ENCODE measurements at places on chromosomes 1 and 21.

GRCh38 chr1:94033849-94034248 lies 87.1 kb downstream of the ABCA4 start:
- no peak for DNase-seq

DNA sequence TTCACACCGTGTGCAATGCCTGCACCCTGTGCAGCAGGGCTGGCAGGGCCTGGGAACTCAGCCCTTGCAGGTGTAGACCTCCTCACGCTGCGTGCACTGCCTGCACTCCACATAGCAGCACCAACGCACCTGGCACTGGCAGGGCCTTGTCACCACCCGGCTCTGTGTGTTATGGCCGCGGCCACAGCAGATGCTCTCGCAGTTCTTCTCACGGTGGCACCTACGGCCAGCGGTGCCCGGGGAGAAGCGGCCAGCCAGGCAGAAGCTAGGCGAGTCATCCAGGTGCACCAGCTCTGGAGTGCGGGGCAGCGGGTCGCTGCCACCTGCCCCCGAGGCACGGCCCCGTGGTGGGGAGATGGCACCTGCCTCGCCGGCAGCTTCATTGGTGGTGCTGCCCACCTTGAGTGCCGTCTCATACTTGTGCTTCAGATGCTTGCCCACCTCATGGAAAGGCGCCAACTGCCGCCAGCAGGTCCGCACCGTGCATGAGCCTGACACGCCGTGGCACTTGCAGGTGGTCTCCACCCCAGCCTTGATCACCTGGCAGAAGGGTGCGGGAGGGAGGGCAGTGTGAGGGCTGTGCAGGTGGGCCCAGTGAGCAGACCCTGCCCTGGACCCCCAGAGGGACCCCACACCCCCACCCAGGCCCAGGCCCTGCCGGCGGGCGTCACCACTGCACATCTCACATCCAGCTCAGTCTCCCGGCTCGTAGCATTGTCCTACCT lies 26.1 kb downstream of the WNT9A start:
- DNase-seq, result no peak

DNA sequence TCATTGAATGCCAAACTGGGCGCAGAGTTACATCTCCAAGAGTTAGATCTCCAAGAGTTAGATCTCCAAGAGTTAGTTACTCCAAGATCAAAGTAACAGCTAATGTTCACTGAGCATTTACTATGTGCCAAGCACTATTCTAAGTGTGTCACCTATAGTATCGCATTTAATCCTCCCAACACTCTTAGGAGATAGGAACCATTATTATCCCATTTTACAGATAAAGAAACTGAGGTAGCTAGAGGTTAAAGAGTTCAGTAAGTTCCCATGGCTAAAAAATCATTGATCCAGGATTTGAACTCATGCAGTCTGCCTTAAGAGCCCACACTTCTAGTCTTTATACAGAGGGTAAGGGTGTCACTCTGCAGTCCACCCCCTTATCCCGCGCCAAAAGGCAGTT lies 1.5 kb upstream of the NAV1 start:
- no peak for DNase-seq

DNA sequence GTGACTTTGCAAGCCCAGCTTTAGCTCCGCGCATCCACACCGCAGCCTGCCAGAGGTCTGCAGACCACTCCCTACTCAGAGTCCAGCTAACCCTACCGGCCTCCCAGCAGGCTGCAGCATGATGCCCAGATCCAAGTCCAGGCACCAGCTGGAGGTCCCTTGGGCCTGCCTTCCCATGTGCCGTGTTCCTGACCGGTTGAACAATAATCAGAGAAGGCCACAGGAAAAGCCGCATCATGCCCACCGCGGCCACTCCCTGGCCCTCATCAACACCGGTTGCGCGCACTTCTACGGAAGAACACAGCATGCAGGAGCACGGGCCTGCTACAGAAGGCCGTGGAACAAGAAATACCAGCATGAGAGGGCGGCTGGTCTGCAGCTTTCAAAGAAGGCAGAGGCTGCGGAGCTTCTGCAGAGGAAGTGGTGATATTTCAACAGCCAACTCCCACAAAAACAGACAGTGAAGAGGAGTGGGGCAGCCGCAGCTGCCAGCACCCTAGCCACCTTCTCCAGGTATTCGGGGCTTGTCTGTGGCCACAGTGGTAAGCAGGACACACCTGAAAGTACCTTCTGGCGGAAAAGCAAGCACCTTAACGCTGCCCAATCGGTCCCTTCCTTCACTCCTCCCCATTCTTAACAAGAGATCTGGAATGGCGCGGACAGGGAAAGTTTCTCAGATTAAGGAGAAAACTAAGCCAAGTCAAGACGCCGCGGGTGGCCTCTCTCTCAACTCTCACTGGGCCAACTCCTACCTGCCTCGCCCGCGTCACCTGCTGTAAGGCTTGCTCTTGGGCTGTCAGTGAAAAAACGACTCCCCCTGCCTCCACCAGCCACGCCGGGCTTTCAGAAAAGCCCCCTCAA lies 1.5 kb downstream of the PGBD5 start:
- DNase-seq, result no peak

GRCh38 chr1:30760596-30761324 lies 3.2 kb upstream of the LAPTM5 start:
- DNase-seq, result no peak

DNA sequence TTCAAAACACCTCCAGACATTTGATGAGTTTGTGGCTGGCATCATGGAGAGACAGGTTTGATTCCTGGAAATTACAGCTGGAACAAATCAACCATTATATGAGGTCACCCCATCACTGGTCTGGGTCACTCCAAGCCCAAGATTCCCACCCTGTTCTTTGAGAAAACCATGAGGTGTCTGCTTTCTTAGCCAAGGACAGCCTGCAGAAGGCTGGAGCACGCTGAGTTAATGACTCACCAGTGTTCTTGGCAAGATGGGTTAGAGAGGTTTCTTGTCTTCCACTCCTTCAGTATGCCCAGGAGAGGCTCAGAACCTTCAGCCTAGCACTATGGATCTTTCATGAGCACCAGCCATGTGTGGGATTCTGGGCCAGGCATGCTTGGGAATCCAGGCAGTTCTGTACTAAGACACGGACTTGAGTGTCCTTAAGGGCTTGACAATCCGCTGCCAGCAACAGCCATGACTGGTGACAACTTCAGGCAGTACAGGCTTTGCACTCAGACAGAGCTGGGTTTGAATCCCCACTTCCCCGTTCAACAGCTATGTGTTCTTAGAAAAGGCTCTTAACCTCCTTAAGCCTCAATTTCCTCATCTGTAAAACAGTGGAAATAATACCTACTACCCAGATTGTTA lies 43.9 kb downstream of the GRHL3 start:
- DNase-seq, result no peak

GRCh38 chr1:114335273-114335672 lies 175.7 kb downstream of the TRIM33 start:
- DNase-seq, result no peak

GRCh38 chr1:214154596-214155292 lies 126.2 kb upstream of the SMYD2 start:
- no peak for DNase-seq

DNA sequence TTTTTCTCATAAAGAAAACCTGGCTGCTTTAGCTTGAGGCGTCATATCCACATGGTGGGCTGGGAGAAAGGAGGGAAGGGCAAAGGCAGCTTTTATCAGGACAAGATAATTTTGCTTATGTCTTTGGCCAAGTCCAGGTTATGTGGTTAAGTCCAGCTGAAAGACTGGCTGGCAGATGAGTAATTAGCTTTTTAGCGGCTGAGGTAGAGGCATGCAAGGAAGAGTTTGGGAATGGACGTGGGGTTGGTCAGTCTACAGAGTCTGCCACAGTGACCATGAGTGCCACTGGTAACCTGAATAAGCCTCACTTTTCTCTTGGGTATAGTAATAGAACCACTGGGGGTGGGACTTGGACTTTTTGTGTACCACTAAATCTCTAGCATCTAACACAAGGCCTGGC lies 39.8 kb downstream of the NEK7 start:
- DNase-seq, result no peak

DNA sequence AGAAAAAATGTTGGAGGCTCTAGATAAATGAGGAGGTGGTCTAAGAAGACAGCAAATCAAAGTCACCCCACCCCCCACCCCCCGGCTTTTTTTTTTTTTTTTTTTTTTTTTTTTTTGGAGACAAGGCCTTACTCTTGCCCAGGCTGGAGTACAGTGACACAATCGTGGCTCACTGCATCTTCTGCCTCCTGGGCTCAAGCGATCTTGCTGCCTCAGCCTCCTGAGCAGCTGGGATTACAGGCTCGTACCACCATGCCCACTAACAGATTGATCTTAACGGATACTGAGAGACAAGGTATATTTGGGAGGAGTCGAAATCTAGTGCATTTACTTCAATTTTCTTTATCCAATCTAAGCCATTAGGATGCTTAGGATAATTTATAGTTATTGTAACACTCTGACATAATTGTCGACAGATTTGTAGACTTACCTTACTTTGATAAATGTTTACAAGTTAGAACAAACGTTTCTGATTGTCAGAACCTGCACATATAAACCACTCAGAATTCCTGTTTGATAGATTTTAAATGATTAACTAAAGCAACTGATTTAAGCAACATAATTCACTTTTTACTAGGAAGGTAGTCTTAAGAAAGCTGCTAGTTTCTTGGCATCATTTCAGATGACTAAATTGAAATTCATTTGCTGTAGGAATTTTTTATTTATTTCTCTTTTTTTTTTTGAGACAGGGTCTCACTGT lies 33.7 kb upstream of the NBL1 start:
- DNase-seq, result no peak

DNA sequence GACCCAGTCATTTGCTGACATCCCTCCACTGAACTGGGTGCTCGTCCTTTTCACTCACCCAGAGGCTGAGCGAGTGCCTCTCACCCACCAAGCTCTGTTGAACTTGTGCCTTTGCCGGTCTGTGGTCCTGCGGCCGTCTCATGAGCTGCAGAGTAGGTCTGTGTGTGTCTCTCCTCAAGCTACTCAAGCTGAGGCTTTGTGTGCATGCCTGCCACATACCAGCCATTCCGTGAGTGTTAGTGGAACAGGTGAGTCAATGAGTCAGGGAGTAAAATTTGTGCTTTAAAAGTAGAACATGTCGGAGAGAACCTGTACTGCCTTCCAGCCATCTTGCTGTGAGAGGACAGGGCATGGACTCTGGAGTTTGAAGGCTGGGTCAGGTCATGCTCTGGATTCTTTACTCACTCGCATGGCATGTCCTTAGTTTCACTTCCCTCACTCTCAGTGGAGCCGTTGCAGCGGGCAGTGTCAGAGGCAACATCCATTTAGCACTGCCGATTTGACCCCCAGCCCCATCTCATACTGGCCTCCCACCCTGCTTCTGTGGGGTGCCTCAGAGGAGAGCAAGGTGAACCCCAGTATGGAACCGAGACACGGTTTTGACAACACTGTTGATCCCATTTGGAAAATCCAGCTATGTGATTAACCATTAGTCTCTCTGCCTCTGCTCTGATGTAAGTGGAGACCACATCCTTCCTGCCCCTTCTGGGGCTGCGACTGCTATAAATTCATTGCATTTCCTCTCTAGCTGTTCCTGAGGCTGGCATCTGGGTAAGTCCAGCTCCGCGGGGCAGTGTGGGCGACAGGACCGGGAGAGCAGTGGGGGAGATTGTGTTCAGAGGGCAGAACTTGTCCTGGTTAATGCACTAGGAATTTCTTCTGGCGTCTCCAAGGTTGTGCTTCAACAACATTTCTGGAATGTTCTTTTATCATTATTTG lies at the start of gene NLRP3:
Gene NLRP3, plus strand, starts transcription at position 751 of the 939 bp plus-strand sequence. CDS start 2,628 bp downstream, outside the sequence.
- no peak for DNase-seq

DNA sequence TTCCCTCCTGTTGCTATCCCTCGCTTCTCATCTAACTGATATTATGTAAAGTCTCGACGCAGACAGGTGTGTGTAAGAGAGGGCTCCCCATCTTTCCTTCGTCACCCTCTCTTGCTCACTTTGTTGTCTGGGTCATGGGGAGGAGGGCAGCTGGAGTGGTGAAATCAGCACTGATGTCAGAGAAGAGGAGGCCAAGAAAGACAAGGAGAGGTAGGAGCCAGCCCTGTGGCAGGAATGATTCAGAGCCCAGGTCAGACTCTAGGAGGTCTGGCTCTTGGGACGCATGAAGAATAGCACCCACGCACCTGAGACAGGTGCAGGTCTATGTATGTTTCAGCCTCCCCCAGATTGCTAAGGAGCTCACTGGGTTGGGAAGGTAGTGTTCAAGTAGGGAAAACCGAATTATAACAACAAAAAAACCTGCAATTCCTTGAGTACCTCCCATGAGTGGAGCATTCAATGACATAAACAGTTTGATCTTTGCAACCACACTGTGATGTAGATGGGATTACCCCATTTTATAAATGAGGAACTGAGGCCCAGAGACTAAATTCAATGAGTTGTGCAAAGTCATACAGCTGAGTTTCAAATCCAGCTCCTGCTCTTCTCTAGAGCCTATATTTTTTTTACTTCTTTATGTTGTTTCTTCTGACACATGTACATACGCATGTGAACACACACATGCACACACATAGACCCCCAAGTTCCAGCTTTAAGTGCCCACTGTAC lies 10.4 kb downstream of the NUAK2 start:
- no peak for DNase-seq

DNA sequence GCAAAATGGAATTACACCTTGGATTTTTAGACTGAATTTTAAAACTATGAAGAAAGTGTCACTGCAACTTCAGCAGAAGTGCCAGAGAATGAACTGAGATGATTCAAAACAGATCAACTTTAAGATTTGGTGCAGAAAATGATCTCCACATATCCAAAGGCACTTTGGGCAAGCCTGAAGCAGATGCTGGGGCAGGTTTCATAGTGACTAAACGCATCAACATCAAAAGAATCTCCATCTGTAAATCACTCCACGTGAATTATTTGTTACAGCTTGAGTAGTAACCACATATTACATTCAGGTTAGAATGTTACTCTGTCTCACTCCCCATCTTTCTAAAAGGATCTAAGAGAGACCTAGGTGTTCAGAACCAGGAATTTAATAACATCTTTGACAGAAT lies 329.0 kb upstream of the ESRRG start:
- no peak for DNase-seq

DNA sequence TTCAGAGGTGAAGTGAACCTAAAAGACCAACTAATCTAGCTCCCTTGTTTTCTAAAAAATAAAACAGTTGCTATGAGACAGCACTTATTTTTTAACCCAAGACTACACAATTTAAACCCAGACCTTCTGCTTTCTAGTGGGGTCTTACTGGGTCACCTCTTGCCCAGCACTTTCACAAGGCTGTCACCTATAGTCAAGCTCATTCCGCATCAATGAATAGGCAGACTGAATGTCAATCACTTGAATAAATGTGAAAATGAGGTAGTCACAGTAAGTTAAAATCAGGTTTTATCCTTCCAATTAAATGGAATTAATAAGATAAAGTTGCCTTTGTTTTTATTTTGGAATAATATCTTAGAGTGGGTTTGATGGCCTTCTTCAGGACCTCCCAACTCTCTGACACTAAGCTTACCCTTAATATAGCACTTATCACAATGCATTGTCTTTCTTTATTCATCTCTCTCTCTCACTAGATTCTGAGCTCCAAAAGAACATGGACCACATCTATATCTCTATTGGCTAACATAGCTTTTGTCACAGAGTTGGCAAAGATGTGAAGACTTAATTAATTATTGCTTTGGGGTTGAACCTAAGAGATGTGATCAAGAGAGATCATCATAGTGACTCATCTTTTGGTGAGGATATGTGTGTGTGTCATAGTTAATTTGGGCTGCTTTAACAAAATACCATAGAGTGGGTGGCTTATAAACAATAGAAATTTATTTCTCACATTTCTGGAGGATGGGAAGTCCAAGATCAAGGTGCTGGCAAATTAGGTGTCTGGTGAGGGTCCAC lies 248.7 kb upstream of the DAB1 start:
- DNase-seq, result no peak

- no peak for DNase-seq
Observed at GRCh38 chr1:45621895-45622523, 1.8 kb downstream of the CCDC17 start.

GRCh38 chr1:100710906-100711682 lies 8.4 kb upstream of the VCAM1 start:
- DNase-seq, result no peak

- DNase-seq, result no peak
Observed at GRCh38 chr1:93448292-93448982, 519 bp downstream of the FNBP1L start.
